ENCODE measurements at places on chromosomes 5 and 9.

DNA sequence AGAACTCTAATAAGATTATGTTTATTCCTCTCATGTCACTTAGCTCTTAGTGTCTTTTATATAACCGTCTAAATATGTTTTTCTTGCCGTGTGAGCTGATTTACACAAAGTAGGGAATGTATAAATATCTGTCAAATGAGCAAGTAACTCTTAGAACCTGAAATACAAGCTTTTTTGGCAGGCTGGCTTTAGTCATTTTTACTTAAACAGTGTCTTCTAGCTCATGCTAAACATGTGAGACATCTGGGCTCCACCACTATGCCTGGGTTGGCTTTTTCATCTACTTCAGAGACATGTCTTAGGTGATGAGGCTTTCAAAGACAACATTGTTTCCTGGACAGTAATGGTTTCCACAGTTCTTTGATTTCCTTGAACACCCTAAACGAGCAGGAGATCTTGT is 137.2 kb upstream of the ZNF608 start:
- DNase-seq, result no peak

DNA sequence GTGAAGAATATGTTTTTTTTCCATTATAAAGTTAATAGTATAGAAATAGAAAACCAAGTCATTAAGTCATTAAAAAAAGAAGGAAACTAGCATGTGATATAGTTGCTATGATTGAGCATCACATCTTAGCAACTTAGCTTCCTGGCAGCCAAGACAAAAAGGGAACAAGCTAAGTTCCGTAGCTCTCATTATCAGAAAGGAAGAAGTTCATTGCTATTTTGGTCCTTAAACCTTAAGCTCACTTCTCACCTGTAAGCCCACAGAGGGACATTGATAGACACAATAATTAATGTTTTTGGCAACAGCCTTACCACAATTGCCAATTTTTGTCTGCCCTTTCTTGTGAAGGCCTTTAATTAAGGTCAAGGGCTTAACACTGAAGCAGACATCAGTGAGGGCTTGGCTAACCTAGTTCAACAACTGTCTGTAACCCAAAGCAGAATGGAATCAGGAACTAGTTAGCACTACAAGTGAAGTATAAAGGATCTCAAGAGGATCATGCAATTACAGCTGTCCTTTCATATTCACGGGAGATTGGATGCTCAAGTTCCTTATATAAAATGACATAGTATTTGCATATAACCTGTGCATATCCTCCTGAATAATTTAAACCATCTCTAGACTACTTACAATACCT is 24.0 kb upstream of the KLF4 start:
- DNase-seq, result no peak

DNA sequence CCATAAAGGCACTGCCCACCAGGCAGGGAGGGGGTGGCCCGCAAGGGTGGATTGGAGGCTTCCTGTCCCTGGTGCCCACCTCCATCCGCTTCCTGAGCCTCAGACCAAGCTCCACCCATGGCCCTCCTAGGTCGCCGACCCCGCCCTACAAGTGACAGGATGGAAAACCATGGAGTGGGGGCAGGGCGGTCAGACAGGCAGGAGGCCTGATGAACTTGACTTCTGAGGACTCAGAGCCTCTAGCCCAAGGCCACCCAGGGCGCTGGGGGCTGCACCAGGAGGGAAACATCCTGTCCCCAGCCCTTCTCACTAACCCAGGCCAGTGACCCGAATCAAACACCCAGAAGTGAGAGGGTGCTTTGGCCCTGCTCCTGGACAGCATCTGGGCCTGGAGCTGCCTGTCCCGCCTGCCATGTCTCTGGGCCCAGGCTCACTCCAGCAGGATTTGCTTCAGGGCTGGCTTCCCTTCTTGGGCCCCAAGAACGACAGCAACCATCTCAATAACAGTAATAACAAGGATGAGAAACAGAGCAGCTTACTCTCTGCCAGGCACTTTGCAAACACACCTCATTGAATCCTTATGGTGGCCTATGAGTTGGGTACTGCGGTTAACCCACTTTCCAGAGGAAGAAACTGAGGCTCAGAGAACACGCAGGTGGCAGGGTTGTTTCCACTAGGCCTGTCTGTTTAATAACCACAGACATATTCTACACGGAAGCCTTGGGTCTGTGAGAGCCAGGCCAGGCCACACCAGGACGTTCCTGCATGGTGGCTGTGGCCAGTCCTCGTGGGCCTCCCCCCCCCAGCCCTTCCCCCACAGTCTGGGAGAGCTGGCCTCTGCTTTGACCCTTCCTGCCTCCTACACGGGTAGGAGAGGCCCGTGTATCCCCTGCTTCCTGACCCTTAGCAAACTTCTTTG is 4.4 kb upstream of the ST6GALNAC6 start:
- DNase-seq, result peak; percentile 89

GRCh38 chr9:14661421-14662059 is 31.7 kb downstream of the ZDHHC21 start:
- no peak for DNase-seq

DNA sequence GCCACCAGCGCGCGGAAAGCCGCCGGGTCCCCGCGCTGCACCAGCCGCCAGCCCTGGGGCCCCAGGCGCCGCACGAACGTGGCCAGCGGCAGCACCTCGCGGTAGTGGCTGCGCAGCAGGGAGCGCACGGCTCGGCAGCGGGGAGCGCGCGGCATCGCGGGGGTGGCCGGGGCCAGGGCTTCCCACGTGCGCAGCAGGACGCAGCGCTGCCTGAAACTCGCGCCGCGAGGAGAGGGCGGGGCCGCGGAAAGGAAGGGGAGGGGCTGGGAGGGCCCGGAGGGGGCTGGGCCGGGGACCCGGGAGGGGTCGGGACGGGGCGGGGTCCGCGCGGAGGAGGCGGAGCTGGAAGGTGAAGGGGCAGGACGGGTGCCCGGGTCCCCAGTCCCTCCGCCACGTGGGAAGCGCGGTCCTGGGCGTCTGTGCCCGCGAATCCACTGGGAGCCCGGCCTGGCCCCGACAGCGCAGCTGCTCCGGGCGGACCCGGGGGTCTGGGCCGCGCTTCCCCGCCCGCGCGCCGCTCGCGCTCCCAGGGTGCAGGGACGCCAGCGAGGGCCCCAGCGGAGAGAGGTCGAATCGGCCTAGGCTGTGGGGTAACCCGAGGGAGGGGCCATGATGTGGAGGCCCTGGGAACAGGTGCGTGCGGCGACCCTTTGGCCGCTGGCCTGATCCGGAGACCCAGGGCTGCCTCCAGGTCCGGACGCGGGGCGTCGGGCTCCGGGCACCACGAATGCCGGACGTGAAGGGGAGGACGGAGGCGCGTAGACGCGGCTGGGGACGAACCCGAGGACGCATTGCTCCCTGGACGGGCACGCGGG is at the start of gene TERT:
TERT (minus strand) TSS at position 234 of the 815 bp plus-strand sequence; CDS start at position 155, 79 bp downstream.
- DNase-seq, result no peak

- DNase-seq, result no peak
Observed at GRCh38 chr9:91500509-91501014, 76.9 kb upstream of the NFIL3 start.

GRCh38 chr9:13606586-13606985 is 327.1 kb upstream of the MPDZ start:
- no peak for DNase-seq

GRCh38 chr5:89871906-89872305 is 537.6 kb downstream of the CETN3 start:
- DNase-seq, result no peak

DNA sequence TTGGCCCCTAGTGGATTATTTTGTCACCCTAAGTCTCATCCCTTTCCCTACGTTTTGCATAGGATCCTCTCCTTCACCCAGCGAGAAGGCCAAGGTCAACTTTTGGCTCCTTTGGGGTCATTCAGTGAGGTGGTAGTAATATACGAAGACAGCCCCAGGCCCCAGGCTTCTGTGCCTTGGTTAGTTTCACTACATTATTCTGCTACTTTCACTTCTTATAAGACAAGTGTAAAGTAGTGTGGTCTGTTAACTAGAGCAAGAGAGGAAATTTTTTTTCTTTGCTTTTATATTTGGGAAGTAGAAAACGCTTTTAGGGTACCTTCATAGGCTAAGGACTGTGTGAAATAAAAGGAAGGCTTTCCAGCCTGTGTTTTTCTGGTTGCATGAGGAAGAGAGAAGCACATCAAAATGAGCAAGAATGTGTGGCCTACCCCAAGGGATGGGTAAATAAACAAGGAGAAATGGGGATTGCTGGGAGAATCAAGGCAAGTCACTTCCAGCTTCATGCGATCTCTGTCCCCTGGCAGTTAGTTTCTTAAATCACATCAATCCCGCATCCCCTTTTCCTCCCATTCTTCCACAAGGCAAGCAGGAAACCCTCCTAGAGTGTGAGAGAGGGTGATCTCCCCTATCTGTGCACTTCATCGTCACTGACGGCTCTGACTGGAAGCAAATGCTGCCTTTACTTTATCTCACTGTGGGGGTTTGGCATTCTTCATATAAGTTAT is 677.0 kb upstream of the WWC1 start:
- no peak for DNase-seq

GRCh38 chr5:56072863-56073766 is 78.4 kb upstream of the IL6ST start:
- no peak for DNase-seq

- no peak for DNase-seq
Observed at GRCh38 chr5:1936413-1936812, 53.7 kb upstream of the IRX4 start.

- no peak for DNase-seq
Observed at GRCh38 chr9:87661241-87661640, 64.7 kb upstream of the CTSL start.

DNA sequence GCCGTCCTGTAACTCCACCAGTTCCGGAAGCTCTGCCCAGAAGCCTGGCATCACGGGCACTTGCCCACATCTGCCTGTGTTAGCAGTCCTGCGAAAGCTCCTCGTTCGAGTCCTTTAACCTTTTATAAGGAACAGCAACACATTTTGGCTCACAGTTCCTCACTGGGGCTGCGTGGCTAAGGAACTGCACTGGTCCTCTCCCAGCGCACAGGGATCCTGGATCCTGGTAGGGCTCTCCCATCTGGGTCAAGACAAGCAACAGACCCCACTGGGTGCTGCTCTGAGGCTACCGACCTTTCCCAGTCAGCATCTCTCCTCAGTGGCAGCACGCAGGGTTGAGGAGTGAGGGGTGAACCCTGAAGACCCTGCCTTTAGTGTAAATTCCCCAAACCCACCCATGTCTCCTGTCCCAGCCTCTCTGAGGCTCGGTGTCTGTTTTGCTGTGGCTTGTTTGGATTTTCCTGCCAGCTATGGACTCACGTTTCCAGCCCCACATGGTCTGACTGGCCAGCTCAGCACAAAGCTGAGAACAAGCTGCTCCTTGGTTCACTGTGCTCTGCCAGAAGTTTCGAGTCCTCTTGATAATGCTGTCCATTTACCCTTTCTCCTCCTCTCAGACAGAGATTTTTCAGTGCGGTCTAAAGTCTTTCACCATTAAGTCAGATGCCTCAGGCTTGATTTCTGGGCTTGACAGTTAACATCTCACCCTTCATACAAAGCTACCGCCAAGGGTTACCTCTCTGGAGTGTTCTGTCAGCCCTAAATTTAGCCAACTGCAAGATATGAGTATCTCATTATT is 80.0 kb downstream of the AK8 start:
- no peak for DNase-seq

- DNase-seq, result no peak
Observed at GRCh38 chr5:155229135-155229534, 215.6 kb downstream of the KIF4B start.

GRCh38 chr9:90815944-90816357 is 14.3 kb downstream of the SYK start:
- no peak for DNase-seq

DNA sequence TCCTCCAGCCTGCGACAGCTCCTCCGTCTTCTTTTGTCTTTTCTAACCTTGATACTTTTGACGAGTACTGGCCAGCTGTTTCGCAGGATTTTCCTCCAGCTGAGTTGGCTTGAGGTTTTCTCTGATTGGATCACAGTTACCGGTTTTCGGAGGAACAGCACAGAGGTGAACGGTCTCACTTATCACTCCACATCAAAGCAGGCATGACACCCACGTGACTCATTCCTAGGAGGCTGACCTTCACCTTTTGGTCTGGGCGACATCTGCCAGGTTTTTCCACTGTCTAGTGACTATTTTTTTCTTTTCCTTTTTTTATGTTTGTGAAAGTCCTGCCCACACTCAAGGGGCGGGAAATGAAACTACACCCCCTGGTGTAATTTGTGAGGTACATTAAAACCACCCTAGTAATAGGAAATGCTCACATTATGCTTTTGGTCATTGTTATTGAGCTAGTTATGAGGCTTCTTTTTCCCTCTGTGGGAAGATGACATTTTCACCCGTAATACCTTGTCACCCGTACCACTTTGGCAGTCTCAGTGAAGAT is 319.2 kb downstream of the GADD45G start:
- DNase-seq, result no peak

GRCh38 chr9:99361817-99362216 is 139.7 kb downstream of the SEC61B start:
- DNase-seq, result no peak

GRCh38 chr5:53464722-53465121 is 15.7 kb upstream of the FST start:
- no peak for DNase-seq

DNA sequence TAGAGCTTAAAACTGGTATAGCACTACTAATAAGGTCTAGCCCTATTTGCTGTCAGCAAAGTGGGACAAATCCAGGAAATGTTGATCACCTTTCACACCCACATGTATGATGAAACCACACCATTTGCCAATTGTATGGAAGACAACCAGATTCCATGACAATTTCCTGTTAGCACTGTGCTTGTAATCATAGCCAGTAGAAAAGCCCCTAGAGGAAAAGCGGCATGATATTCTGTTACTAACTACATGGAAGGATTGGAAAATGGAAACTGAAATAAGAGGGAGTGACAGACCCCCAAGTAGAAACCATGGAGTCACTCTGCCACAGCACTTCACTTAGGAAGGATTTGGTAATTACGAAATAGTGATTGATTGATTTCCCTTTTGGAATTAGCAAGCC is 923 bp downstream of the SPATA6L start:
- no peak for DNase-seq

- DNase-seq, result no peak
Observed at GRCh38 chr9:76637416-76637815, 126.8 kb upstream of the PCA3 start.

- DNase-seq, result no peak
Observed at GRCh38 chr5:111135946-111136345, 43.8 kb downstream of the WDR36 start.

GRCh38 chr9:117091529-117091928 is 323.3 kb downstream of the ASTN2 start:
- DNase-seq, result no peak

DNA sequence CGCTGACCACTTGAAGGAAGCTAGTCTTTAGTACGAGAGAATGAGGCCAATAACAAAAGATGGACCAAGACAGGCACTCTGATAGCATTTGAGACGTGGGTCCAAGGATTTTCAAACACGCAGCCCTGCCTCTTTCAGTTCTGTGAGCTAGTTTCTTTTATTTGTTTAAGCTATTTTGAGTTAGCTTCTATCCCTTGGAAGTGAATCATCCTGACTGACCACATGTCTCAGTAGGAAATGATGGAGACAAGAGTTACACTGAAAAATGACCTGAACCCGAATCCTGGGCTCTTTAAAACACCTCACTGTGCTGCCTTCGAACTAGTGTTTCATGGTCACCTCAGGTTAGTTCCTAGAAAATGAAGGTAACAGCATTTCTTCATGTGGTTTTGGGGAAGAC is 9.9 kb downstream of the TEK start:
- DNase-seq, result no peak
